Activated naive CD4-positive, alpha-beta T cell treated with anti-CD3 and anti-CD28 coated beads, Interleukin-2, amount 10 ng/mL, durations not matched to agents 7 days and 5 days (primary cell): ENCODE measurements at places on chromosomes 7 and 10.

DNA sequence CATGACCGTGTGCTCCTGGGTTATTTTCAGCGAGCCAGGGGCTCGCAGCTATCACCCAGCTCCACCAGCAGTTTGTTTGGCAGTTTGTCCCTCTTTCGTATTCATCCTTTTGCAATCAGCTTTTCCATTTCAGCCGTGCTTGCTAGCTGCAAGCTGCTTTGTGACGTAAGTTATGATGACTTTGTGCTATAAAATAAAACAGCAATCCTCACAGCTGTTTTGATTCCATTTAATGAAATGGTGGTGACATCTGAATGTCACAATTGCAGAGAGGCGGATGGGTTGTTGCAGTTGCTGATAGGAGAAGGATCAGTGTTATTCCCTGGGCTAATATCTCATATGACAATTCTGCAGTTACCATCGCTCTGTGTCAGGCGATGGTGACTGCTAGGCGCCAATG is 251.7 kb downstream of the SNX10 start:
- DNase-seq, result no peak
- peaks cover 26% of the 10 kb centered on the region for H3K27me3 ChIP-seq
- no peaks in the 10 kb centered on the region for H3K36me3 ChIP-seq
- no peaks in the 10 kb centered on the region for H3K4me1 ChIP-seq
- H3K4me3 ChIP-seq, result no peak overlapping the region

DNA sequence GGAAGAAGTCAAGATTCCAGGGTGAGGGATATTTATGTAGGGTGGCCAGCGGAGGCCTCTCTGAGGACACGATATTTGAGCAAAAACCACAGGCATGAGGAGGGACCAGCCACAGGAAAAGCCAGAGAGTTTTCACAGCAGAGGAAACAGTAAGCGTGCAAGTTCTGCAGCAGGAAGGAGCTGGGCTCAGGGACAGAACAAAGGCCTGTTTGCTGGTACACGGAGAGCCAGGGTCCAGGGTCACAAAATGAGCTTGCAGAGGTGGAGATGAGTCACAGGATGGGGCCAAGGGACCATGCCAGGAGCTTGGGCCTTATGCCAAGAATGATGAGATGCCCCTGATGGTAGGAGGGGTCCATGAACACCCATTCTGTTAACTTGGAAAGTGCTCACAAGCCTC is 283.5 kb downstream of the PLXNA4 start:
- H3K4me3 ChIP-seq, result no peak overlapping the region
- H3K4me1 ChIP-seq, result no peaks in the 10 kb centered on the region
- H3K27me3 ChIP-seq, result peaks cover 8% of the 10 kb centered on the region
- H3K27ac ChIP-seq, result no peak overlapping the region
- no peak for DNase-seq

DNA sequence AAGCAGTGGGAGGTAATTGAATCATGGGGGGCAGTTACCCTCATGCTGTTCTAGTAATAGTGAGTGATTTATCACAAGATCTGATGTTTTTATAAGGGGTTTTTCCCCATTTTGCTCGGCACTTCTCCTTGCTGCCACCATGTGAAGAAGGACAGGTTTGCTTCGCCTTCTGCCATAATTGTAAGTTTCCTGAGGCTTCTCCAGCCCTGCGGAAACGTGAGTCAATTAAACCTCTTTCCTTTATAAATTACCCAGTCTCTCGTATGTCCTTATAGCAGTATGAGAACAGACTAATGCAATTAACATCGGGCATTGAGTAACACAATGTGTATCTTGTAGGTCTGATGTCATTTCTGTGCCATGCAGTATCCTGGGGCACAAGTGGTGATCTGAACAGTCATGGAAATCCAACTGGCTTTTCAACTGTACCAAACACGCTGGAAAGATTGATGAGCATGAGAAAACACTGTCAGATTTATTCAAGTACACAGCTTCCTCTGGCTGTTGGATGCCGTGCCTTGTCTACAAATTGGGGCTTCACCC is 208.6 kb upstream of the KIAA1217 start:
- H3K4me1 ChIP-seq, result no peaks in the 10 kb centered on the region
- H3K27me3 ChIP-seq, result peaks cover 3% of the 10 kb centered on the region
- no peak overlapping the region for H3K27ac ChIP-seq
- H3K36me3 ChIP-seq, result no peaks in the 10 kb centered on the region
- H3K4me3 ChIP-seq, result no peak overlapping the region
- DNase-seq, result no peak

DNA sequence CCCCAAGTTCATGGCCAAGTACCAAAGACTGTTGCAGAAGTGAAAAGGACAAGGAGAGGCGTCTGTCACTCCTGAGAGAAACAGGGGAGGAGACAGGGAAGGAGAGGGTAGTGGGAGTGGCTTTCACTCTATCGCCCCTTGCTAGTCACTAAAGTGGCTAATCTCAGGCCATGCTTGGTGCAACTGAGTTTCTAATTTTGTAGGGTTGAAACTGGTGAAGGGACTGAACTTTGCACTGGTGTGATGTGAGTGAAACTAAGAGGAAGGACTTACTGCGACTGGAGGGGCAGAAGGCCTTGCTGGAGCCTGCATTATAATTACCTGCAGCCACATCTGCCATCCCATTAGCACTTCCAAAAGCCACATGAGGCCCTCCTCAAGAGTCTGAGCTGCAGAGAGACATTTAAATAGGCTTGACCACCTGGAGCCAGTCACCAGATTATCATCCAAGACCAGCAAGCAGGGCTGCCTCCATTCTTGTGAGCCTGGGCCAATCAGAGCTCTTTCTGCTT is 107.2 kb upstream of the EEPD1 start:
- H3K4me1 ChIP-seq, result no peaks in the 10 kb centered on the region
- H3K4me3 ChIP-seq, result no peak overlapping the region
- H3K27ac ChIP-seq, result no peak overlapping the region
- DNase-seq, result no peak
- peaks cover 6% of the 10 kb centered on the region for H3K27me3 ChIP-seq

- no peaks in the 10 kb centered on the region for H3K36me3 ChIP-seq
- no peak for DNase-seq
- no peak overlapping the region for H3K27ac ChIP-seq
- H3K4me3 ChIP-seq, result no peak overlapping the region
- no peaks in the 10 kb centered on the region for H3K4me1 ChIP-seq
- H3K27me3 ChIP-seq, result peaks cover 16% of the 10 kb centered on the region
Observed at GRCh38 chr10:104098358-104098925, 12.8 kb upstream of the COL17A1 start.

DNA sequence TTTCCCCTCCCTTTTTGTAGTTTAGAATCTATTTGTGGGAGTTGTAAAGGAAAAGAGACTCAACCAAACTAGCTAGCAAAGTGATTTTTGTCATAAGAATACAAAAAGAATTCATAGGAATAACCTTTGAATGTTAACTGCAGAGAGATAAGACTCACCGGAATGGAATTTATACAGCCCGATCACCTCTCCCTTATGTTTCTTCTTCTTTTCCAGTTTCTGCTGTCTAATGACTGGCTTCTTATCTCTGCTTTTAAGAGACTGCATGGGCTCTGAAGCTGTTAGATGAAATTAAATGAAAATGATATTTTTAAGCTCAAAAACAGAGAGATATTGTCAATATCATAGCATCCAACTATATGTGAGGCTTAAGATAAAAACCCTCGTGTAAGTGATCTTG is 1095.9 kb downstream of the REEP3 start:
- no peaks in the 10 kb centered on the region for H3K4me1 ChIP-seq
- no peak for DNase-seq
- no peak overlapping the region for H3K4me3 ChIP-seq
- no peaks in the 10 kb centered on the region for H3K36me3 ChIP-seq
- no peaks in the 10 kb centered on the region for H3K27me3 ChIP-seq

- no peak overlapping the region for H3K27ac ChIP-seq
- no peak for DNase-seq
- H3K4me3 ChIP-seq, result no peak overlapping the region
- peaks cover 18% of the 10 kb centered on the region for H3K27me3 ChIP-seq
Observed at GRCh38 chr10:78920011-78920410, 148.8 kb upstream of the ZMIZ1 start.

DNA sequence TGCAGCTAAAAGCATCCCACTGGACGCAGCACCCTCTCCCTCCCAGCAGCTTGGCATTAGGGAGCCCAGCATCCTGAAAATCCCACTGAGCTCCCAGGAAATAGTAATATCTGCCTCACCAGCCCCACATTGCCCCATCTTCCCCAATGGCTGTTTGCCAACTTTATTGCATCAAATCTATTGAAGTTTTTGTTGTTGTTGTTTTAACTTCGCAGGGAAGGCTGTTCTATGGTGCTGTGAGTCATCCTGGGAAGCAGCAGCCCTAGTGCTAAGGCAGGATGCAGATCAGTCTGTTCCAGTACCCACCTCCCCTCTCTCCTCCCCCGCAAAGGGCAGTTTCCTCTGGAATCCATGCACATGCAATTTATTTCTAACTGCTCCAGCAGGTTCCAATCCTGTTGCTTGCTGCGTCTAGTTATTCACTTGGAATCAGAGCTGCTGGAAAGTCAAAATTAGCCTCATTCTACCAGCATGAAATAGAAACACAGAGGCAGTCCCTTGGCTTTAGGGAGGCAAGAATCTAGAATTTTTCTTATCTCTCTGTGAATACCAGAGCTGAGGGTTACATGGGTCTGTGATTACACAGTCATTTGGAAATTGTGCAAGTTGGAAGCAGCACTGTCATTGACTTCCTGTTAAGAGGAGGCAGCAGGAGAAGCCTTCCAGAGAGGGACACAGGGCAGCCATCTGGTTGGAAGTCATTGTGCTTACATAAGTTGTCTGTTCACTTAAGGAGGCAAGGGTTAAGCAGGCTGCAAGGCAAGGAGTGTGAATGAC is 115.9 kb upstream of the CACUL1 start:
- no peak overlapping the region for H3K27ac ChIP-seq
- H3K27me3 ChIP-seq, result peaks cover 16% of the 10 kb centered on the region
- H3K4me1 ChIP-seq, result no peaks in the 10 kb centered on the region
- no peak overlapping the region for H3K4me3 ChIP-seq

DNA sequence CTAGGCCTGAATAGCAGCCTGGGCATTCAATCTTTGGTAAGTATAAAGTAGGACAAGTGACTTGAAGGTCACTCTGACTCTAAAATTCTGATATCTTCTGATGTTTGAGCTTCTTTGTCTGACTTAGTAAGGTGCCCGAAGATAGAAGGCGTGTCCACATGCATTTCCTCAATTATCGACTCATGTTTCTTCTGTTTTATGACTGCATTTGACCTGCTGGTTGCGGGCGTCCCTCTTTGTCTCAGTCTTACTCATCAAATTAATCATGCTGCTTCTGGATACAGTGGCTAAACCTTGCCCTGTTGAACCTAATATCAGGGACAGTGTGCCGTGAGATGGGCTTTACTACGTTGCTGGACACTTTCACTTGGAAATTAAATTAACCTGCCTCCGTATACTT is 534.1 kb downstream of the SDK1 start:
- H3K27me3 ChIP-seq, result peaks cover 4% of the 10 kb centered on the region
- H3K4me1 ChIP-seq, result no peaks in the 10 kb centered on the region
- no peak overlapping the region for H3K4me3 ChIP-seq
- H3K36me3 ChIP-seq, result no peaks in the 10 kb centered on the region
- no peak overlapping the region for H3K27ac ChIP-seq

DNA sequence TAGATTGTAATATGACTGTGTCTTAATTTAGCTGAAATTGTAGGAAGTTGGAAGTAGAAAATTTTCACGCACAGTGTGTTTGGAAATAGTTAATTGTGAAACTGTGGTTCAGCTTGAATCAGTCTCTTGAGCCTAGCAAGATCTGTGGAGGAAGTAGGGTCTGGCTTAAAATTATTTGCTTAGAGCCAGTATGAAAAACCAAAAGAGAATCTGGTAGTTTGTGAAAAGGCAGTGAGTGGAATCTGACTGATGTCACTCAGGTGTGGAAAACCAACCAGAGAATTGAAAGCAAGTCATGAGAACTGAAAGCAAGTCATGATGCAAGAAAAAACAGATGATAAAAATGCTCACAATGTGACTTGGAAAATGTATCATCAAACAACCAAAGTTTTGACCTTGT is 11.5 kb downstream of the LIPJ start:
- H3K27ac ChIP-seq, result no peak overlapping the region
- no peaks in the 10 kb centered on the region for H3K4me1 ChIP-seq
- no peaks in the 10 kb centered on the region for H3K36me3 ChIP-seq
- no peaks in the 10 kb centered on the region for H3K27me3 ChIP-seq
- no peak for DNase-seq

DNA sequence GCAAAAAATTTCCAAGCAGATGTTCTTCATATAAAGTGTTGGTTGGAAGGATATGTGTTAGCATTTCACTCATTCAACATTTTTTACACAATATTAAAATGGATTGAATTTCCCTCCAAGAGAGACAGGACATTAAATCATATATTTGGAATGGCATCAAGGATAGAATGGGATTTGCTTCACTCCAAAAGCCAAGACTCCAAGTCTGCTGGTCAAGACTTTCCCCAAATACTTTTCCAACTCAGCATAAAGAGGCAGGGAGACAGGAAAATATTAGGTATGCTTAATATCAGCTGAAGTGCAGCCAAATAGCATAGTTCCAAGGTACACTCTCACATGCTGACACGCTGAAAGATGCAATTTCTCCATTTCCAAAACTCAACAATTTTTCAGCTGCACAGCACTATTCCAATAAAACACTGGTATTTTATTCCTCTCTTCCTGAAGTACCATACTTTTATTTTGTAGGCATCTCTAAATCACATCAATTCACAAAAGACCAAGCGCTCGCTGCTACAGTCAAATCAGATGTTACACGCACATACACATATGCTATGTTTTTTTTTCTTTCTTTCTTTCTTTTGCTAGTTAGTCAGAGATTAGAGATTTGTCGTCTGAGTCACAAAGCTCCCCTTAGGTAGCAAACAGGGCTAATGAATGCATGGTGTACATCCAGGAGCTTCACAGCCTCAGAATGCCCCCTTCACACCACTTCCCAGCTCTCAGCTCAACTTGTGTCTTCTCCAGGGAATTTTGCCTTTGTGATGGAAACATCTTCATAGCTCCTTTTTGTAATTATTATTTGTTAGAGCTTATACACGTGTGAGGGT is 1033.8 kb upstream of the AUTS2 start:
- no peaks in the 10 kb centered on the region for H3K27me3 ChIP-seq
- H3K27ac ChIP-seq, result no peak overlapping the region
- H3K4me1 ChIP-seq, result no peaks in the 10 kb centered on the region

- H3K4me3 ChIP-seq, result no peak overlapping the region
- no peaks in the 10 kb centered on the region for H3K36me3 ChIP-seq
- H3K4me1 ChIP-seq, result peaks cover 16% of the 10 kb centered on the region
- peaks cover 89% of the 10 kb centered on the region for H3K27me3 ChIP-seq
- H3K27ac ChIP-seq, result no peak overlapping the region
- peak; percentile 29 for DNase-seq
Observed at GRCh38 chr7:1667566-1668395, 2.3 kb upstream of the ELFN1 start.

DNA sequence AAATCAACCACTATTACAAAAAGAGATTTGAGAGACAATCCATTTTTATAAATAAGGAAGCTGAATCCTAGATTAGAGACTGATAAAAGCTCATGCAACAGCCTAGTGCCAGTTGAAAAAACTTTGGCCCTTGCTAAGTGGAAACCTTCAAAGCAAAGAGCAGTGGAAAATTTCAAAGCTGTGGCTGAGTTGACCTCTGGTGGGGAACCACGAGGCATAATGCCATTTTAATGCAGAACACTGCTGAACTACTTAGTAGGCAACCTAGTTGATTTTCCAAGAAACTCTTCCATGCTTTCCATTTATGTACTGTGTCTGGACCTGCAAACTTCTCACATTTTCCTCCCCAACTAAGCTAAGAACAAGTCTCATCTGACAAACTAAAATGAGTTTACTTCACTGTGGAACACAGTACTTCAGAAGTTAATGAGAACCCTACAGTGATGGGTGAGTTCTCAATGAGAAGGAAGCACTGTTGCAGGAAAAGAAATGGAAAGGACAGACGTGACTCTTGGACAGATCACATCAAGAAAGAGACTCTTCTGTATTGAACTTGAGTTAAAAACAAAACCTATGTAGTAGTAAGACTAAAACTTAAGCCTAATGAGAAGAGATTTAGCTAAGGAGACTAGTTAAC is 19.5 kb downstream of the FZD9 start:
- DNase-seq, result no peak
- peaks cover 4% of the 10 kb centered on the region for H3K4me1 ChIP-seq
- no peaks in the 10 kb centered on the region for H3K27me3 ChIP-seq
- no peak overlapping the region for H3K4me3 ChIP-seq
- no peak overlapping the region for H3K27ac ChIP-seq
